ENCODE measurements at places on chromosomes 1 and 21. TPM values are rescaled to one million over a fixed set of nuclear protein-coding genes. Genes with fewer than 3 reads are reported as not detected.

- no peak for DNase-seq
Measured at GRCh38 chr1:212738330-212738729, 38.7 kb upstream of the BATF3 start.

DNA sequence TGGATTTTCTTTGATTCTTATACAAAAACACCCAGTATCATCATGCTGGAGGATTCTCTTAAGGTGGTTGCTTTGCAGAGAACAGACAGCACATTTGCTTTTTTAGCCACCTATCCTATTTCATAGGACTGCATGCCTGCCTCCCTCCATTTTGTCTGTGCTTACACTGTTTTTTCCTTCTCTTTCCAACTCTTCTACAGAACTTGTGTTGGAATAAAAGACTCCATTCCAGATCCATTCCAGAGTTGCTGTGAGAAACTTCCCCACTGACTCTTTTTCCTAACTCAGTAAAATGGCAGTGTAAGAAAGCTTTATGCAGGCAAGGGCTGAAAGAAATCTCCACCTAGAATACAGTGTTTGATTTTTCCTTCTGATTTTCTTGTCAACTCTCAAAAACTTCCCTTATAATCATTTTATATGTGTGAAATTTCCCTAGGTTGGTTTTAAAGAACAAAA is 5.2 kb upstream of the ARID1A start:
- DNase-seq, result no peak

- DNase-seq, result peak; percentile 14
Measured at GRCh38 chr1:226978432-226979114, 38.5 kb downstream of the COQ8A start.

GRCh38 chr1:24481101-24481500 is 21.5 kb upstream of the RCAN3 start:
- DNase-seq, result no peak

DNA sequence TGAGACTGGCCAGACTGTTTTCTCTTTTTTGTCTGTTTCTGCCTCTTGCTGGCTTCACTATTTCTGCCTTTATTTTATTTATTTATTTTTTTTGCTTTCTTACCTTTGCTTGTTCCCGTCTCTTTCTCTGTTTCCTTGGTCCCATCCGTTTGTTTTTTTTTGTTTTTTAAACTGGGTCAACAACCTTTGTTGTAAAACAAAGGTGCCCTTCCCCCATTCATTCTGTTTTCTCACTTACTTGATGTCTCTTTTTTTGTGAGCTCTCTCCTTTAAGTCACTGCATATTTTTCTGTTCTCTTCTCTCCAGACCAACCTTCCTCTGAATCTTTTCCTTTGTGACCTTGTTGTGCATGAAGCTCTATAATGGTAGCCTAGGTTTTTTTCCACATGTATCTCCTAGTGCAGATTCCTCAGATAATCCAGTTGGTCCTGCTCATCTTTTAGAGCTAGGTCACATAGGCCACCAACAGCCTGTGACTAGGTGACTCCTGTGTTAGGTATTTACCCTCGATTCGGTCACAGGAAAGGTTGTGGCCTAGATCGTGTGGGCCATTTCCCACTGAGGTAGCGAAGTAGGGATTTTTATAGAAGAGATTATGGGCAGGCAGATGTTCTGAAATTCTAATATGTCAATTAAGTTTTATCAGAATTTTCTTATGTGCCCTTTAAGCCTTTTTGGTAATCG is 15.9 kb downstream of the GNAI3 start:
- no peak for DNase-seq

DNA sequence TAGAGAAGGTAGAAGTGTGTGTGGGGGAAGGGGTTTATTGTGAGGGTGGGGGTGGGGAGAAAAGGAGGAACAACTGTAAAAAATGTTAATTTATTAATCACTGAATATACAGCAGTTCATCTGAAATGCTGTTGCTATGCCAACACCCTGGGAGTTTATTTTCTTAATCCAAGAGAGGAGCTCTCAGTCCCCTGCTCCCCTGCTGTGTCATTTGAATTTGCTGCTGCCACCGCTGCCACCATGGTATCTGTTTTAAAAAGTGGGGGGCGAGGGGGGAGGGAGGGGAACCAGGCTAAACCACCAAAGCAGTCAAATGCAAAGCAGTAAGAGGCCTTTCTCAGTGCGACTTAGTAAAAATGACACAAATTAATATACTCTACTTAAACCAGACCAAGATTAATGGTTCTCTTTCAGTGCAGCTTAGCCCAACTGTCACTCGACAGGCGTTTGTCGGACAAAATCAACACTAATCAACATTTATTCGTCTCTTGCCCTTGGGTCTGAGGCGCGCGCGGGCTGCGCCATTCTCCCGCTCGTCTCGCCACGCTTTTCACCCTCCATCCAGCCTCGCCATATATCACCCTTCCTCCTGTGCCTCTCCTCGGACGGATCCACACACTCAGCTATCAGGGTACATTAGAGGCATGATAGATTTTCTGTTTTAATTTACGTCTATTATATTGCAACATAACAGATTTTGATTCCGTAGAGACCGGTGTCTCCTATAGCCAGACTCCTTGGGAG is 76.2 kb downstream of the PBX1 start:
- DNase-seq, result no peak

DNA sequence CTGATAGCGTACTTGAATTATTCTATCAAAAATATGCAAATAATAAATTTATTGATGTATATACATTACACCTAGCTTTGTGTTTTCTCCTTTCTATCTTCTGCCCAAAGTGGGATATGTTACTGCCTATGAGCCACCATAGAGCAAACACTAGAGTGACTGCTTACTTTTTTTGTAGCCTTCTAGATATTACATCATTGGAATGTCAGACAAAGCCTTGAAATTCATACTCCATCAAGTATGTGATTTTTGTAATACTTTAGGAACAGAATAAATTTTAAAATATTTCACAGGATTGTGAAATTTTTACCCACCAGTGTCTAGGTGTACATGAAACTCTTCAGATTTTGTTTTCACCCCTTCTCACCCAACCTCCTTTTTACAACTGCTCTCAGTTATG is 787.6 kb downstream of the USP25 start:
- no peak for DNase-seq

- DNase-seq, result no peak
Measured at GRCh38 chr1:243980471-243980870, 70.6 kb upstream of the ZBTB18 start.

DNA sequence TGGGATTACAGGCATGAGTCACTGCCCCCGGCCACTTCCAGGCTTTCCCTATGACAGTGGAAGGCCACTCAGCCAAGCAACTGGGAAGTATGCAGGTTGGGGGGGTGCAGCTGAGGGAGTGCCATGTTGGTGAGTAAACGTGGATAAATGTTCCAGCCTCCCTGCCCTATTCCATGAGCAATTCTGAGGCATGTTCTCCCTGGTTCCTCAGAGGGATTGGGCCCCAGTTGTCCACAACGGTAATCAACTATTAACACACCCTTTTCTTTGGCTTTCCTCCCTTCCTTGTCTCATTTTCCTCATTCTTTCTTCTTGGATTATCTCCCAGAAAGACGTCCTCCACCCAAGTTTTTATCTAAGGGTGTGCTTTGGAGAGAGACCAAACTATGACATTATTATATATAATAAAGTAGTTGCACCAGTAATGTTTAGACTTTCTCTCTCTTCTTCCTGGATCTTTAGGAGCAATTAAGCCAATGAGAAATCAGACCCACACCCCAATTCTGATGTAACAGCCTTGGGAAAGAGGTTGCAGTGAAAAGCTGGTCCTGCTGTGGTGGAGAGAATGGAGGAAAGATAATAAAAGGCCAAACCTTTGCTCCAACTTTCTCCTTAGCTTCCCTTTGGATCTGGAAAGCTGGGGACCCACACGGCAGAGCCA is 6.8 kb upstream of the SLAMF9 start:
- peak; percentile 21 for DNase-seq

- no peak for DNase-seq
Measured at GRCh38 chr1:182817802-182818201, 21.3 kb upstream of the DHX9 start.

- no peak for DNase-seq
Measured at GRCh38 chr1:116911188-116911553, 1.5 kb downstream of the PTGFRN start.

GRCh38 chr1:10897981-10898728 is 101.7 kb upstream of the CASZ1 start:
- peak; percentile 26 for DNase-seq

GRCh38 chr1:1832820-1833219 is 54.5 kb upstream of the NADK start:
- no peak for DNase-seq

- DNase-seq, result no peak
Measured at GRCh38 chr1:111223126-111223685, 4.3 kb upstream of the CHI3L2 start.

DNA sequence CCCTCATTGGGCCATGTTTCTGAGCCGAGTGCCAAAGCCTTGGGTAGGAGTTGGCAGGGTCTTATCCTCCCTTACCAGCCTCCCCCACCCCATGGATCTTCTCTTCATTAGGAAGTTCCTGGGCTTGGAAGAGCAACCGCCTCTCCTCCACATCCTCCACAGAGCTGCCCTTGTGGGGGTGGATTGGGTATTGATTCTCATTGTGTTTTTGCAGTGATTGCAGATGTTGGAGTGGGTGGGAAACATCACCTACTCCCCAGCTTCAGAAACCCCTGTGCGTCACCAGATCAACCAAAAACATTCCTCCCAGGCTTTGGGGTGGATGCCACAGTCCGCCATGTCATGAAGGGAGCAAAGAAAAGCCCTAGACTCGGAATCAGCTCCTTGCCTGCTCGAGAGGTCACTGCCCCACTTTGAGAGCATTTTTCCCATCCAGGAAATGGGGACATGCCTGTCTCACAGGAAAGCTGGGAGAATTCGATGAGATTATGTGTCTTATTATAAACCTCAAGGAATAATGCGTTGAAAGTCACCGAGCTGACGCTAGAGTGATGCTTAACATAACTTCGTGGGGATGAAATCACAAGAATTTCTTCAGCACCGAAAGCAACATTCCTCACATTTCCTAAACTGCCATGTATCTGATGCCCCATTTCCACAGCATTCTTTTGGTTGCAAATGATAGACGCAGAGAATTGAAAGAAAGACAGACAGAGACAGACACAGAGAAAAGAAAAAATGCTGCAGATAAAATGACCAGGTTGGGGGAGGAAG is 44.7 kb upstream of the ZBTB40 start:
- DNase-seq, result no peak

GRCh38 chr1:112906150-112906698 is 49.8 kb downstream of the SLC16A1 start:
- DNase-seq, result no peak

DNA sequence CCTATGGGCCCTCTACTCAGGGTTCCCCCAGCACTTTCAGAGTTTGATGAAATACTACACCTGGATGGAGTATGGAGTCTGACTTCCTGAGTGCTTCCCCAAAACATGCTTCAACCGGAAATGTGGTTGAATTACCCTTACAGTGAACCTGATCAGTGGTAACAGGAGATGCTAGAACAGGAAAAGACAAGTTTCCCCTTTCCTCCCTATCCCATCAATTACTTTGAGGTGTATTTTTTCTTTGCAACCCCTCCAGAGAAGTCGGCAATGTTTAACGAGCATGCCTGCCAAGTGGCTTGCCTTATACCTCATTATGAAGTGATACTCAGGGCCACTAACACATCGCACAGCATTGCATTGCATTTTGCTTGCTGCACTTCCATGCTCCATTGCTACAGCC is 7.0 kb downstream of the KRTAP15-1 start:
- no peak for DNase-seq

DNA sequence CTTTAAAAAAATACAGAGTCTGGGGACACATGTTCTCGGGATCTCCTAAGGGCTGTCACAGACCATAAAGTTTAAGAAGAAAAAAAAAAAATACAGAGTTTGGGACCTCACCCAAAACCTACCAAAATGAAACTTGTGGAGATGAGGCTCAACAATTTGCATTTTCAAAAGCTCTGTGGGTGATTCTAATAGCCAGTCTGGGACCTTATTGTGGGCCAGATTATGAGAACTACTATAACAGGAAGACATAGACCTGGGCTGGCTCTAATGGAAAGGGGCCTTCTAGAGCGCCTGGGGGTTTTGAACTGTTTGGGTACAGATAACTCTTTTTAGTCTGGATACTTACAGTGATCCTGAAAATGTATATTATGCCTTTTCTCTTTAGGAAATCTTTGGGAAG is 69.1 kb downstream of the LAMC1 start:
- no peak for DNase-seq

DNA sequence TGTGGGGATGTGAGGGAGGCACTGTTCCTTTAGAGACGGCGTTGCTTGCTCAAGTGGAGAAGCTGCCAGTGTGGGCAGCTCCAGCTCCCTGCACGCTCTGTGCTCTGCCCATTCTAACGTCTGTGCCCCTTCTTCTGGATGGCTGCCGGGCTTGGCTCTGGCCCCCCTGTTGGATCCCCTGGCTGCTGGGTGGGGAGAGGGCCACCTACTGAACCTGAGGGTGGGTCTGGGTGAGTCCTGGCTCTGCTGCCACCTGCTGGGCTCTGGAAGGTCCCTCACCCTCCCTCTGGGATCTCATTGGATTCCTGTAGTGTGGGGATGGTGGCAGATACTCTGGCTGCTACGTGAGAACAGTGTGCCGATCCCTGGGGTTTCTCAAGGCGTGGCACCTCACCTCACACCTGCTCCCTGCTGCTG is 5.0 kb downstream of the PFKL start:
- DNase-seq, result peak; percentile 59

DNA sequence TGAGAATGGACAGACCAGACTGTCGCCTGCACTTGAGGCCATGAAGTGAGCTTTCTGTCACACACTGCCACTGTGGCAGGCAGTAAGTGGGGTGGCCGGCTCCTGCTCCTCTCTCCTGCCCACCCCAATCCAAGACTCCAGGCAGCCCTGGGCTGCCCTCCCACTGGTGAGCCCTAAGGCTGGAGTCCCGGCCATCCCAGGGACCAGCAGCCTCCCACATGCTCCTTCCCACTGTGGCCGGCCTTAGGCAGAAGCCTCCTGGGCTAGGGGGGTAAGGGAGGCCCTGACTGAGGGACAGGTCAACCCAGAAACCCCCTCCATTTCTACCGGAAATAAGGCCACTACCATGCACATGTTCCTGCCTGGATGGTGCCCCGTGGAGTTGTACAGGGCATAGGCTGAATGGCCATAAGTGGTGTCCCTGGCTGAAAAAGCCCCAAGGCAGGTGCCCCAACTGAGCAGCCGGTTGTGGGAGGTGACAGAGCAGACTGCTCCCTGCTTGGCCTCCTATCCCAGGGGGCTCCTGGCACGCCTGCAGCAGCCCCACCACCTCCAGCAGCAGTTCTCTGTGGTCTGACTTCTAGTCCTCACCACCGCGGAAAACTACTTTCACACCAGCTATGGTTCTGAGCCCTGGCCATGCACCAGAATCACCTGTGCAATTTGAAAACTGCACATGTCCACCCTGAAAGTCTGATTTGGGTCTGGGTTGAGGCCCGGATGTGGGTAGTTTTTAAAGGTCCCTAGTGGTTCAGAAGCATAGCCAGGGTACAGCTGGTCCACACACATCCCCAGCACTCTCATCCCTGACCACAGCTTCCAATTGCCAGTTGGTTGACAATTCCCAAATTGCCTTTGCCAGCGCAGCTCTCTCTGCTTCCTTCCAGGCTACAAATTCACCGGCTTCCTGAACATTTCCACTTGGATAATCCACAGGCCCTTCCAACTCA is 1.6 kb upstream of the ARTN start:
- no peak for DNase-seq

Gene LCE1B
- total RNA-seq, result not detected

Gene C8A
- total RNA-seq, result not detected

Gene NAV1
- 21.6 TPM for total RNA-seq

Gene TEDDM1
- not detected for total RNA-seq

Gene PFKFB2
- 14.6 TPM for total RNA-seq

Gene XKR8
- 17.2 TPM for total RNA-seq

Gene CIART
- 15.6 TPM for total RNA-seq

Gene SPRR3
- total RNA-seq, result not detected

Gene SPATA21
- total RNA-seq, result 0.07 TPM

Gene PHGDH
- 458 TPM for total RNA-seq

Gene GSTM5
- total RNA-seq, result not detected

Gene RIMKLA
- total RNA-seq, result 6.2 TPM

Gene UTS2
- not detected for total RNA-seq

Gene C1QB
- not detected for total RNA-seq
